Stimulated activated CD4-positive, alpha-beta T cell treated with anti-CD3 and anti-CD28 coated beads, TNF-alpha, amount 100 ng/mL, for 48 hours (primary cell): ENCODE measurements at places on chromosomes 16 and 17.

GRCh38 chr17:45828171-45828570 lies 16.5 kb upstream of the SPPL2C start:
- no peak for DNase-seq

DNA sequence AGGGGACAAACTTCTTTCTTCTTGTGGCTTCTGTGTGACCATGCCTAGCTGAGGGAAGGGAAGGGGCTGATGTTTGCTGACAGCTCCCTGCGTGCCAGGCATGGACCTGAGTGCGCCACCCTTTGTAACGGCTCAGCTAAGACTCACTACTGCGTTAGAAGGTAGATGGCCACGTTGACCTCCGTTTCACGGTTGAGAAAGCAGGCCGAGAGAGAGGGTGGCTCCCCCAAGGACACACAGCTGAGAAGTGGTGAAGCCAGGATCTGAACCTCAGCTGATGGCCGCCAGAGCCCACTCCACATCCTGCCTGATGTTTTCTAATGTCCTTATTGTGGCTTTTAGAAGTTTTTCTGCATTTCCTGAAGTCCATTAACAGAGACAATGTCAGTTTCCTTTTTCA lies 45.1 kb downstream of the RGS9 start:
- no peak for DNase-seq

- DNase-seq: no peak
Measured at GRCh38 chr17:29393436-29393835, 3.3 kb downstream of the TAOK1 start.

- no peak for DNase-seq
Measured at GRCh38 chr16:10039220-10040096, 142.8 kb downstream of the GRIN2A start.

GRCh38 chr17:58414596-58414997 lies 2.7 kb downstream of the RNF43 start:
- DNase-seq: no peak

DNA sequence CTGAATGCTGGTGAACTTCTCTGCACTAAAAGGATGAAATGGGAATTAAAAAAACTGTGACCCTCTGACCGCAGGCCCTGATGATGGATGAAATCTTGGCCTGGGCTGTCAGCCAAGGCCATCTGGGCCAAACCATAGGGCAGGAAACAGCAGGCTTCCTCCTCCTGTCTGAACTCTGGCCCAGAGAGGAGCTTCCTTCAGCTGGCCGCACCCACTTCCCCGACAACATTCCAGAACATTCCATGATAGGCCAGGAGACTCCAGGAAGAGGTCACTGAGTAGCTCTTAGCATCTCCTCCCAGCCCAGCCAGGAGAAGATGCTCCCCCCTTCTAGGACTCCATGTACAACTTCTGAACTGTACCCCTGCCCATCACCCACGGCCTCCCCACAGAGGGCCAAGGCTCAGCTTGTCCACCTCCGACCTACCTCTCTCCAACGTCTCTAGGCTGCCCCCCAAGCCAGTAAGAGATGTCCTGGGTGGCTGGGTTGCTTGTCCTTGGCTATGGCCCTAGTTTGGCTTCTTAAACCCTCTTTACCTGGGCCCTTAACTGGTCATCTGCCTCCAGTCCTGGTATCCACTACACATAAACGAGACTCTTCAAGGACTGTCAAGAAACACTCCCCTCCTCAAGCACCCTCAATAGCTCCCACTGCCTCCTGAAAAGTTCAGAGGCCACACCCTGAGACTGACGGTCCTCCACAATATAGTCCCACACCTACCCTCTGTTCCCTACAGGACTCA lies 1.7 kb downstream of the RPH3AL start:
- no peak for DNase-seq

GRCh38 chr17:65079489-65079900 lies 23.0 kb upstream of the GNA13 start:
- no peak for DNase-seq

DNA sequence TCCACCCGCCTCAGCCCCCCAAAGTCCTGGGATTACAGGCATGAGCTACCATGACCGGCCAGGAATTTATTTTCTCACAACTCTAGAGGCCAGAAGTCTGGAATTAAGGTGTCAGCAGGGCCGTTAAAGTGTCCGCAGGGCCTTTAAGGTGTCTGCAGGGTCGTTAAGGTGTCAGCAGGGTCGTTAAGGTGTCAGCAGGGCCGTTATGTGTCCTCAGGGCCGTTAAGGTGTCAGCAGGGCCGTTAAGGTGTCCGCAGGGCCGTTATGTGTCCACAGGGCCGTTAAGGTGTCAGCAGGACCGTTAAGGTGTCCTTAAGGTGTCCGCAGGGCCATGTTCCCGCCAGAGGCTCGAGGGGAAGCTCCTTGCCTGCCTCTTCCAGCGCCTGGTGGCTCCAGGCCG lies 125.2 kb downstream of the RAP1GAP2 start:
- no peak for DNase-seq

DNA sequence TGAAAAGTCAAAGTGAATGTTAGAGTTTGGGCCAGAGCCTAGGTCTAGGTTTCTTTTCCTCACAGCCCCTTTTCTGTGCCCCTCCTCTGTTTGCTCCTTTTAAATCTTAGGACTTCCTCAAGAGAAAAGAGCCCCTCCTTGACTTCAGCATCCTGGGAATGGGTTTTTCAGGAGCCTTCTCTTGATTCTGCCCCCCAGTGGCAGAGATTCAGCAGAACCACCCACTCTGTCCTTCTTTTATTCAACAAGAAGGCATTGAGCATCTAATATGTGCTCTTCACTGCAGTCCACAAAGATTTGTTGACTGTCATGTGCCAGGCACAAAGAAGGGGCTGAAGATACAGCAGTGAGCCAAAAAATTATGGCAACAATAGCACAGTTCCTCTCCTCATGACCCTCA lies 270.8 kb upstream of the CDH5 start:
- no peak for DNase-seq

- DNase-seq: no peak
Measured at GRCh38 chr17:76670020-76670717, 26.6 kb upstream of the ST6GALNAC1 start.

DNA sequence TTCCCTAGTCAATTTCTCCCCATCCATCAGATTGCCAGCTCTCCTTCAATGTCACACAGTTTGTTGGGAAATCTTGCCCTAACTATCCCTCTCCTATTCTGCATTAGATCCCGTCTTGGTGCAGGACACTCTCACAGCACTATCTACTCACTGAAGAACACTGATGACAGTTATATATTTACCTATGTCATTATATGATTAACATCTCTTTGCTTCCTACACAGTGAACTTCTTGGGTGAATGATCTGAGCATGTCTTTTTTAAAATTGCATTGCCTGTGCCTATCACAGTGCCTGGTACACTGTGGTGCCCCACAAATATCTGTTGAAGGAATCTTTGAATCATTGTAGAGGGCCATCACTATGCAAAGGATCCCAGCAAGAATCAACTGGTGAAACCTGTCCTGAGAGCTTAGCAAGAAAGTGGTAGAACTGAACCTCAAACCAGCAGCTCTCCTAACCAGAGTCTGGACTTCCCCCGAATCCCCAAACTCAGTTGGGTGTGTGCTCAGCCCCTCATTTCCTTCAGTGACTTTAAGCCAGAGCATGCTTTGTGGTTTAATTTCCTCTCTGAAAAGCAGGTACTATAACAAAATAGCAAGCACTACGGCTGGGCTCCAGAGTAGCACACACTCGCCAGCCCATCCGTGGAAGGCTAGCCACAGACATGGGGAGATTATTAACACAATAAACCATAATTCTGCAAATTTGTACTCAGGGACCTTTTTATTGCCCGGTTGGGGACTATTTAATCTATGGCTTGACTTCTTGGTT lies 680.7 kb upstream of the SALL1 start:
- no peak for DNase-seq

DNA sequence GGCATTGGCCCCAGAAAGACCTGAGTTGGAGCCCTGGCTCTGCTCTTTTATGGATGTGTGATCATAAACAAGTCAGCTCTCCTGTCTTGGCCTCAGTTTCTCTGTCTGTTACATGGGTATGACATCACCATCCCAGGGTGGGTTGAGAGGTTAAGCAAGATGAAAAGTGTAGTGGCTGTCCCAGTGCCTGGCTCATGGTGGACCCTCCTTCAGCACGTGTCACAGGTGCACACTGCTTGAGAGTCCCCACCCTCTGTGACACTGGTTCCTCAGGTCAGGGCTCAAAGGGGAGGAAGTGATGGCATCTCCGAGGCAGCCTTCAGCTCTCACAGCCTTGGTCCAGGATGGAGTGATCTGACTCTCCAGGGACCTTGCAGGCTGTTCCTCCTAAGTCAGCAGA lies 218.4 kb downstream of the HAPSTR1 start:
- no peak for DNase-seq

DNA sequence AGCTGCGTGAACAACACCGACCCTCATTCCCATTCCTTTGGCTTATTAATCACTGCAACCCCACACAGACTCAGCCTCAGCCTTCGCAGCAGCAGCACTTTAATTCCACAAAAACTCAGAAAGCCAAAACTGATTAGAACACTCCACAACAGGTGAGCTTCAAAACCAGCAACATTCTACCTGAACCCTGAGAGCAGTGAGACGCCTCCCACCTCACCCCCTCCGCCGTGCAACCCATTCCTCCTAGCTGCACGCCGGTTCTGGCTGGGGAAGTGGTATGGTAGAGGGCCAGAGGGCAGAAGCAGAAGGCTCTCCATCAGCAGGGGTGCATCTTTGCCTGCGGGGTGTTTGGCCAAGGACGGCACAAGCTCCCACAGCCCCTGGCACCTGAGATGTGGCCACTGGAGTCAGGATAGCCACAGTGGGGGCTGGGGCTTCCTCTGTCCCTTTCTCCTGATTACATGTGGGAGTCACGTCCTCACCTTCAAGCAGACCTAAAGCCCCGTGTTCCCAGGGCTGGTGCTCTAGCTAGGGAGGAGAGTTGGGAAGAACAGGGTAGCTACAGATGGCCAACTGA lies 1.6 kb downstream of the BORCS6 start:
- DNase-seq: no peak

DNA sequence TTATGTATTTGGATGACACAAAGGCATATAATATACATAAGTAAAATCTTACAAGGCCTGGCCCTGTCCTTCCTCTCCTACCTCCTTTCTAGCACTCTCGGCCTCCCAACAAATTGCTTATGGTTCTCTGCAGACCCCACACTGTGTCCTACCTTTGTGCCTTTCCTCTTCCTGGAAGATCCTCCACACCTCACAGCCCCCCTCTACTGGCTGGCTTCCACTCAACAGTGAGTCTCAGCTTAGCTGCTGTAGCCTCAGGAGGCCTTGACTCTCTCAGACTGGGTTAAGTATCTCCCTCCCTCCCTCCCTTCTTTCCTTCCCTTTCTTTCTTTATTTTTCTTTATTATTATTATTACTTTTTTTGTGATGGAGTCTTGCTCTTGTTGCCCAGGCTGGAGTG lies 8.3 kb upstream of the SLC52A1 start:
- DNase-seq: no peak

DNA sequence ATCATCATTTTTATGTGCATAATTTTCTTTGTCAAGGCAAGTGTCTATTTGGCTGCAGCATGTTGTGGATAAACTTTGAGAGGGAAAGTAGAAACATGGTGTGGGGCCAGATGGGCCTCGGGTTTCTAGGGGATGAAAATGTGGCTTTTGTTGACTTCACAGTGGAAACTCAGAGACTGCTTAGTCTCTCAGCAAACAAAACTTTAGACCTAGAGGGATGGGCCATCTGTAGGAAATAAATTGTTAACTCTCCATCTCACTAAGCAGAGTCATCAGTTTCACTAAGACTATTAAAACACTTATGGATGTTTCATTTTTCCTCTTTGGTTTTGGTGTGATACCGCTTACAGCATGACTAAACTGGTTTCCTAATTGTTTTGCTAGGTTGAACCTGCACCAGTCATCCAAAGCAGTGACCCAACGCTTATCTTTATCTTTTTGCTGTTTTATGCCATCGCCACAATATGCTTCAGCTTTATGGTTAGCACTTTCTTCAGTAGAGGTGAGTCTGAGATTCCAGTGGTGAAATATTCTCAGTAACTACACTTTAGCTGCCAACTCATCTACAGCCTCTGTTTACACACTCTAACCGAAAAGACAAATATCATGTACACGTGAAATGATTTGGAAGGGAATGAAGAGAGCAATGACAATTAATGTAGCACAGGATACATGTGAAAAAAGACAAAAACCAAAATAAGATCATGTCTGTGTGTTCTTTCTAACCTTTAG lies 60.6 kb upstream of the CRYM start:
- no peak for DNase-seq

DNA sequence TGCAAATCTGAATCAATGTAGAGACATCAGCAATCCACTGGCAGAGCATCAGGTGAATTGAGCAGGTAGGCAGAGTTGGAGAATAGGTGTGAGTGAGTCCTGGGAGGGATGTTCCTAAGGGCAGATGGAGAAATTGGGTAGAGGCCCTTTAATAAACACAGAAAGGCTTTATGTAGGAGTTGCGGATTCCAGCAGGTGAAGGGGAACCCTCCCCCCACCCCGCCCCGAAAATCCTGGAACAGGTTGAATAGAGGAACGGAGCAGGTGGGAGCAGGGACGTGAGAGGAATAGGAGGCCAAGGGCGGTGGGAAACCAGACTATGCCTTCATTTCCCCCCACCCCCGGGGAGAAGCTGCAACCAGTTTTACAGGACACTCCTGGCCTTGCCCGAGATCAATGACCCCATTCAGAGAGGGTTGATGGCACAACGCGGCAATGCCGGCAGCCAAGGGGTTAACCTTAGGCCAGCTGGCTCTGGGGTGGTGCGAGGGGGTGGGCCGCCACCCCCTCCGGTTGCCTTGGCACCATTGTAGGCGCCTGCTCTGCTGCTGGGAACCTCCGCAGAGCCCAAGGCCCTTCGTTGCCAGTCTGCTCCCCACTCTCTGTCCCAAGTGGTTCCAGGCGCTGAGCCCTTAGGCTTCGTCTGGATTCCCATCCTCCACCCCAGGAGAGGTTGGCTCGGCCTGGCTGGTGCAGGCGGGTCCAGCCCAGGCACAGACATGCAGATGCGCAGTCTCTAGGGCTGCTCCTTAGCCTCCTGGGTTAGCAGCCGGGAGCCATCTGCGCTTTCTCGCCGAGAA lies 814 bp upstream of the RUNDC3A start:
- no peak for DNase-seq

DNA sequence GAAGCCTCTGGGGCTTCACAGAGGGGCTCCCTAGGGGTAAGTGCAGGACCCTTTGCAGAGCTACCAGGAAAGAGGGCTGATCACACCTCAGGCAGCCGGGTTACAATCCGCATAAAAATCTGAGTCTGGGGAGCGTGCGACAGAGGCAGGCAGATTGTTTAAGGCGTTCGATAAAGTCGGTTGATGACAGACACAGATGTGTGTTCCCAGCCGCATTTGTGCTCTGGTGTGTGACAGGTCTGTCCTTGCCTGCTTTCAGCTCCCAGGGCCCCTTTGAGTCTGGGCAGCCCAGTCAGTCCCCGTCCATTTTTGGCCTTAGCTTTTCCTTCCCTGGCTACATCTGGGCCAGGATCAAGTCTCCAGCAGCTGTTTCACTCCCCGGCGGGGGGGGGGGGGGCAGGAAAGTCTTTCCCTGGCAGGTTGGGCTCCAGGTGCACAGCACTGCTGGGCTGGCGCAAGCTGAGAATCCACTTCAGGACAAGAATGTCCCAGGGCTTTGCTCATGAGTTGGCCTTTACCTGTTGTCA lies 1.3 kb upstream of the ZACN start:
- DNase-seq: no peak
